ENCODE measurements at places on chromosomes 7 and 10.

DNA sequence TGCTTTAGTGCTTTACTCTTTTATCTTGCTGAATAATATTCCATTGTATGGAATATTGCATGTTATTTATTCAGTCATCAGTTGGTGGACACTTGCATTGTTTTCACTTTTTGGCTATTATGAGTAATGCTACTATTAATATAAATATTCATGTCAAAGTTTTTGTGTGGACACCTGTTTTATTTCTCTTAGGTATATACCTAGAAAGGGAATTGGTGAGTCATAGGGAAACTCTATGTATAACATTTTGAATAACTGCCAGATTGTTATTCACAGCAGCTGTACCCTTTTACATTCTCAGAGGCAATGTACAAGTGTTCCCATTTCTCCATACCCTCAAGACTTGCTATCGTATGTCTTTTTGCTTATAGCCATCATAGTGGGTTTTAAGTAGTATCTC, 268.7 kb downstream of the SEMA3A start:
- DNase-seq, result no peak

DNA sequence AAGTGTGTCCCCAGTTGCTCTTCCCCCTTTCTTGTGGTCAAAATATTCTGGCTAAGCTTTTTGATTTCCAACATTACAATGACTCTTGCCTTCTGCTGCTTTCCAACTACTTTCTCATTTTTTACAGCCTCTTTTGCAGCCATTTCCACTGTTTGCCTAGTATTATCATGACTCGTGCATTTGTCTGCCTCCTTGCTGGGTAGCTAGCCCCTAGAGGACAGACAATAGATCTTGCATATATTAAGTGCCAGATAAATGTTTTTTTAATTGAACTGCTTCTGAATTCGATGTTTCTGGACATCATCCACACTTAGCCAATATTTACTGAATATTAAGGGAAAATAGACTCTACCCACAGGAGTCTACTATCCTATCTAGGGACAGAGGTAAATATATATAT, 124.5 kb downstream of the POU6F2 start:
- no peak for DNase-seq

DNA sequence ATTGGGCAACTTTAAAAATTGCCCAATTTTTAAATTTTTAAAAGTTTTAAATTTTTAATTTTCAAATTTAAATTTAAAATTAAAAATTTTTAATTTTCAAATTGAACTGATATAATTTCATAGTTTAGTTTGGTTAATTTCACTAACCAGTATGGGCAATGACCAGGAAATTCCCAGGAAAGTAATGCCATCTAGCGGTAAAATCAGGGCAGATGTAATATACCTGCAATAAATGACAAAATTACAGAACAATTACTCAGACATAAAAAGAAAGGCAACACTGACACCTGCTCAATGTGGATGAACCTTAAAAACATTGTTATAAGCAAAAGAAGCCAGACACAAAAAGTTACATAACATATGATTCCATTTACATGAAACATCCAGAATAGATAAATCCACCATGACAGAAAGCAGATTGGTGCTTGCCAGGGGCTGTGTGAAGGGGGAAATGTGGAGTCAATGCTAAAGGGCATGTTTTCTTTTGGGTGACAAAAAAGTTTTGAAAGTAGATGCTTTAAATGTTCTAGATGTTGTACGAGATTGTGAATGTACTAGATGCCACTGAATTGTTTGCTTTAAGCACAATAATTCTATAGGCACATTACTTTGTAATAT, 28.6 kb upstream of the SLC16A12 start:
- DNase-seq, result no peak

DNA sequence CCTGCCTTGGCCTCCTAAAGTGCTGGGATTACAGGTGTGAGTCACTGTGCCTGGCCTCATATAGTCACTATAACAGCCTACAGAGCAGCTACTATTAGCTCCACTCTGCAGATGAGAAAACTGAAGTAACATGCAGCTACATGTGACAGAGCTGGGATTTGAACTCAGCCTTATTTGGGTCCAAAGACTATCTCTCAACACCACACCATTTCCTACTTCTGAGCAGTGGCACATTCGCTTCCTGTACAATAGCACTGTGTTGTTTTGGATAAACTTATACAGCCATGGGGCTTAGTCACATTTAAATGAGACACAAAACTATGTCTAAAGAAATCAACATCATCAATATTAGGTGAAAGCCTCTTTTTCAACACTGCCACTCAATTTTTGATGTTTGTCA, 69.8 kb upstream of the DNAJB12 start:
- DNase-seq, result no peak

GRCh38 chr7:121473645-121474300, 77.7 kb upstream of the FAM3C start:
- no peak for DNase-seq

All from NCI-H1436 treated with DMSO at 0.1 percent for 48 hours (cell line).